ENCODE measurements at places on chromosomes 7 and 10.

DNA sequence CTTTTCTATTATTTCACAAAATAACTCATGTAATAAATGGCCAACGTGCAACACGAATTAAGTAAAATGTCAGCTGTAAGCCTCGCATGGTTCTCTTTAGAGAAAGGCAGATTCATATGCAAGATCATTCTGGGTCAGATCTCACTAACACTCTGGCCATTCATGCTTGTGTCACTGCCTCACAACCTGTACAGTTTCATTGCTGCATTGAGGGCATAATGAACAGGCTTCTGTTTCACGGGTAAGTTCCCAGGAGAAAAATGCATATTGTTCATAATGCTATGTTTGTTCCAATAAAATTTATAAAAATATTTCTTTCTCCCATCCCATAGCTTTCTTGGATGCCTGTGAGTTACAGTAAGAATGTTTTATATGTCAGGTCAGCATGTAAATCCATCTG is 734.0 kb upstream of the ANKRD30A start:
- DNase-seq, result no peak

- peak; percentile 79 for DNase-seq
Observed at GRCh38 chr10:22714479-22715289, at the start of gene PIP4K2A. PIP4K2A (minus strand) TSS chr10:22714578; CDS start chr10:22714326, 252 bp downstream.

DNA sequence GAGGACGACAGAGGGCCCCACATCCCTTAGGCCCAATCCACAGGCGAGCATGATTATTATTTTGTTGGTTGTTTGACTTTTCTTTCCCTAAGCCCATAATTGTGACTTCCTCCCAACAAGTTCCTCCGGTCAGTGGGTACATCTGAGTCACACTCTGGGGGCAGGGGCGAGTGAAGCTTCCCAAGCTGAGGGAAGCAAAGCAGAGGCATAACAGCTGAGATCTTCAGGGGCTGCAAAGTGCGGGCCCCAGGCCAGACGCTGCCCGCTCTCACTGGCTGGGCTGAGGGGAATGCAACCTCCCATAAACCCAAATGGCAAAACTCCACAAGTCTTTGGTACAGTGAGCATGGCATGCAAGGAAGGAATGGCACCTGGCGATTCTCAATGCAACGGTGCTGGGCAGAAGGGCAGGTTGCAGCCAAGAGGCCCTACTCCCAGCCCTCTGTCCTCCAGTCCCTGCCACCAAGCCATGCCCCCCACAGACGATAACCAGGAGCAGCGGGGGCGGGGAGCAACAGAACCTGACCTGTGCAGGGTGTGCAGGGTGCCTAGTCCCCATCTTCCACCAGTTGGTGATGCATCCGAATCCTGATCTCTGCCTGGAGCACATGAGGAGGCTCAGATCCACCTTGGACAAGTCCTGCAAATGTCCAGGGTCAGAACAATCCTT is 25.3 kb downstream of the TNS3 start:
- DNase-seq, result no peak

DNA sequence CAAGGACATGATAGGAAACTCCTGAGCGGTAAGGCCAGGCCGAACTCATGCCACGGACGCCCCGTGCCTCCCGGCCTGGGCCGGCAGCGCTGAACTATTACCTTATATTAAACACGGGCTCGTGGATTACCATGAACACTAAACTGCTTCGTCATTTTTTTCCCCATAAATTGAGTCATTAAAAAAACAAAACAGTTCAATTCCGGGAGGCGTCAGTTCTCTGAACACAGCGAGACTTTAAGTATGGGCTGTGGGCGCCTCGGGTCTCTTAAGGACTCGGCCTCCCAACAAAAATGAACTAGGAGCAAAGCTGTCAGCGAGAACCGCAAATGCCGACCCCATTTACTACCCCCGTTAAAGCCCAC is 519 bp downstream of the PITRM1 start:
- peak; percentile 64 for DNase-seq

- DNase-seq, result no peak
Observed at GRCh38 chr10:127302343-127302742, 106.0 kb upstream of the INSYN2A start.

- DNase-seq, result no peak
Observed at GRCh38 chr10:71945819-71946474, 18.2 kb upstream of the CHST3 start.

DNA sequence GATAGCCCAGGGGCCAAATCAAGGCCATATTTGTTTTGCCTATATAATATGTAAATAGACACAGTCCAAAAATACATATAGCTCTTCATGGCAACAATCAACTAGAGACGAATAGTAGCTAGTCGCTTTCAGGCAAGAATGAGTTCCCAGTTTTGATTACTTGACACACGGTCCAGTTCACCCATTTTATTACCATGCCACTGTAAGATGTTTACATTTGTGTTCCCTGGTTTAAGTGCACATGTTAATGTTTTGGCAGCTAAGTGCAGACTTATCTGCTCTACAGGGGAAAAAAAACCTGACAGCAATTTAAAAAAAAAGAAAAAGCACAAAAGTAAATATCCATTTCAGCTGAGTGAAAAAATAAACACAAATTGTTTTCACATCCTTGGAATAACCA is 213.1 kb downstream of the TPK1 start:
- no peak for DNase-seq

DNA sequence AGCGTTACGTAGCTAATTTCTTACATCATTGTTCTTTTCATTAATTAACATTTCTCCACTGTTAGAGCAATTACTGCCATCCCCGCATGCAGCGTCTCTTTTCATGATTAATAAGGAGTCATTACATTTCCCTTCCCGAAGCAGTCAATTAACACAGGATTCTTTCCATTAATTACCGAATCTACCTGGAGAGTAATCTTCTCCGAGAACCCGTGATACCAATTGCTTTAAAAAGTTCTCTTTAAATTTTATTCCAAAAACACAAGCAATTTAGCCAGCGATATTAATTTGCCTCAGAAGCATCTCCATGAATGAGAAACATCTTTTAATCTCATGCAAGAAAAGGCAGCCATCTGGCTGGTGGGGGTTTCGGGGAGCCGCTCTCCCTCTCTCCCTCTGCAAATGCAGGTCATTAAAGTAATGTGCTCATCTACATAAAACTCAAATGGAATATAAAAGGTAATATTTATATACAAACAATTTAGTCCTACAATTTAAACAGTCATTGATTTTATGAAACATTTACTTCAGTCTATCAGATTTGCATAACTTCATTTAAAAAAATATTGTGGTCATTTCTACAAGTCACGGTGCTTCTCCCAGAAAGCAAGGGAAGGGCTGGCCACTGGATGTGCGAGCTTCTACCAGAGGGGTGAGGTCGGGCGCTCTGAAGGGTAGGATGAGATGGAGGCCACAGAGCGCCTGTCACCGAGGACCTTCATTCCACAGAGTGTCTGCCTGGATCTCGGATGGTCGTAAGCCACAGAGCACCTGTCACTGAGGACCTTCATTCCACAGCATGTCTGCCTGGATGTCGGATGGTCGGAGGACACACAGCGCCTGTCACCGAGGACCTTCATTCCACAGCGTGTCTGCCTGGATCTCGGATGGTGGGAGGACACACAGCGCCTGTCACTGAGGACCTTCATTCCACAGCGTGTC is 145.0 kb downstream of the WDR37 start:
- DNase-seq, result no peak

DNA sequence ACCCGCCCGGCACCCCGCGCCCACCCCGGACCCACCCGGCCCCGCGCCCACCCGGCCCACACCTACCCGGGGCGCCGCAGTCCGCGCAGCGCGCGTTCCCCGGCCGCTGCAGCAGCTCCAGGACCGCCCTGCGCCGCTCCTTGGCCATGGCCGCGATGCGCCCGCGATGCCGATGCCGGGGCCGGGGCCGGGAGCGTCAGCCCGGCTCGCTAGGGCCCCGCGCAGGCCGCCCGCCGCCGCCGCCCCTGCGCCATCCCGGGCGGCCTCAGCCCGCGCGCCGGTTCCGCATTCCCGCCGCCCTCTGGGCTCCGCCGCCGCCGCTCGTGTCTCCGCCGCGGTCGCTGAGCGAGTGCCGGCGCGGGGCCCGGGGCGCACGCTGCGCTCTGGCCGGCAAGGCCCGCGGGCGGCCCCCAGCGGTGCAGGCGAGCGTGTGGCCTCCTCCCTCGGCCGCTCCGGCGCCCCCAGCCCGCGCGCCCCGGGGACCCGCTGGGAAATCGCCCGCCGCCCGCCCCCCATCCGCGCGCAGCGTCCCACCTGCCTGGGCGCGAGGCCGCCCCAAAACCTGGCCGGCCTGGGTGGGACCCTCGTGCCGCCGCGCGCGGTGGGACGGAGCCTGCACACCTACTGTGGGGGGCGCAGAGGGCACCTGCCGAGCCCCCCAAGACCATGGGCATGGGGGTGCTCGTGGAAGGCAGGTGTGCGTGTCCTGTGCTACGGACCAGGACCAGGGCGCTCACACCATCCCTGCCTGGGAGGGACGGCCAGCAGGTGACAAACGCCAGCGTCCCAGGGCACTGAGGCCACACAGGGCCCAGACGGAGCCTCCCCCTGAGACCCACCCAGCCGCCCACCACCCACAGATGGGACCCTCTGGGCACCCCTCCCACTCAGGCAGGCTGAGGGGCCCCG is at the start of gene ADAP1:
Gene ADAP1, minus strand, starts transcription at position 351 of the 909 bp plus-strand sequence. Its CDS starts 203 bp downstream, at position 148.
- no peak for DNase-seq

GRCh38 chr7:16416289-16417282 is 4.8 kb downstream of the CRPPA start:
- no peak for DNase-seq

GRCh38 chr10:31959461-31960173 is 31.0 kb upstream of the ARHGAP12 start:
- DNase-seq, result no peak

DNA sequence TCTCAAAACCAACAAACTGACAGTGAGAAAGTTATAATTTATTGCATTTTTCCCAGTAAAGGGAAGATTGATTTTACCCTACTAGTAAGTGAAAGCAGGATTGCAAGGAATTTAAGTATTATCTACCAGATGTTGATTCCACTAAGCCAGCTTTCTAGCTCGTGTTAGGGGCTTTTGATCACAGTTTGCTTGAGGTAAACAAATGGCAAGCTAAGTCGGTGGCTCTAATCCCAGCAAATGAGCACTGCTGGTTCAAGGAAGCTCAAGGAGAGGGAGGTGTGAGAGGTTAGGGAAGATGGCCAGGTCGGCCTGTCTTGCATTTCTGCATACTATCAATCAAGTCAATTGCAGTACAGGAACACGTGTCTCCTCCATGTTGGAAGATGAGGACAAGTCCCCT is 448.7 kb upstream of the POM121L12 start:
- no peak for DNase-seq

DNA sequence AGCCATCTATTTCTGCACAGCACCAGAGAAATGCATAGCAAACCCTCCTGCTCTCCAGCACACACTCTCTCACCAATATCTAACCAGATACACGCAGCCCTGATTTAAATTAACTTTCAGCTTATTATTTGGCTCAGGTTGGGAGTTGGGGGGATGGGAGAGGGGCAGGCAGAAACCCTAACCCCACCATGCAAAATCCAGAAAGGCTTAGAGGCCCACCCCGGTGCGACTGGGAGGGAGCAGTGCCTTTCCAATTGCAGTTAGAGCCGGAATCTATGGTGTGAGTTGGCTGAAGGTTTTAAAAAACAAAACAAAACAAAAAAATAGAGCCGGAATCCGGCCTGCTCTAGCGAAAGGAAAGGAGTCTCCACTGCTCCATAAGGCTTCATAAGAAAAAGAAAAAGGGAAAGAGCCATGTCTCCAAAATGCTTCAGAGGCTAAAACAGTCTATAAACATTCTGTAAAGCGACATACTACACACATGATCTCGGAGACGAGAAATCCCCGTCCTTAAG is 2.9 kb downstream of the IGF2BP3 start:
- DNase-seq, result no peak

DNA sequence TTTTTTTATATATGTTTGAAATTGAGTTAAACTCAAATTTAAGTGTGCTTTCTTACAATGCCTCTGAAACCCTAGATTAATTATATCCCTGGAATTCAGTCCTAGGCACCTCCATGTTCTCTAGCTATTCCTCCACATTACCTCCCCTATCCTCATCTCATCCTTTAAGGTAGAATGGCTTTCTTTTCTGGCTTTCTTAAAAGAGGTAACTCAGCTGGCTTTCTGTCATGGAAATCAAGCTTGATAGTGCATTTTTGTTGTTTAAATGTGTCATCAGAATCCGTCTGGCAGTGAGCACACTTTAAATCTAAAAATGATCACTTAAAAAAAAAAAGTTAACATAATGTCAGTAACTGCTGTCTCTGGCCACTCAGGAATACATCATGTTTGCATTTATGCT is 42.2 kb downstream of the AHR start:
- DNase-seq, result no peak

DNA sequence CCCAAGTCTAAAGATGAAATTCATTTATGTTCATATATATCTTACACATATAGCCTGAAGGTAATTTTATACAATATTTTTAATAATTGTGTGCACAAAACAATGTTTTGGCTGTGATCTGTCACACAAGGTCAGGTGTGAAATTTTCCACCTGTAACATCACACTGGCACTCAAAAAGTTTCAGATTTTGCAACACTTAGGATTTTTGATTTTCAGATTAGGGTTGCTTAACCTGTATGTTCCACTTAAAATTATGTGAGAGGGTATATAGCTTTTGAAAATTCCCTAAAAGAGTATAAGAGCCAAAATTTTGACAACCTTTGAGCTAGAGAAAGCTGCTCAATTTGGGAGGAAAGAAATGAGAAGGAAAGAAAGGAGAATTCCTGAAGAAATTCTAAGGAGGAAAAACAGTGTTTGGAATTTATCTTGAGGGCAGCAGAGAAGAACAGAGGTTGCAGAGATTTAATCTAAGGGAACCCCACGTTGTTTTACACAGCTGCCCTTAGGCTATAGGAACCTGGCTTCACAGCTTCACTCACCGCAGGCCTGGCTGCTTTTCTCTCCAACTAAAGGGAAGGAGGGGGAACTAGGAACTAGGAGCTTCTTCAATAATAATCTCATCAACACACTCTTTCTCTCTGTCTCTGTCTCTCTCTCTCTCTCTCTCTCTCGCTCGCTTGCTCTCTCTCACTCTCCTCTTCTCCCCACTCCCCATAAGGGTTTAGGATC is 8.5 kb downstream of the VOPP1 start:
- no peak for DNase-seq

GRCh38 chr7:142583446-142583845 is 165.8 kb upstream of the PRSS1 start:
- no peak for DNase-seq

DNA sequence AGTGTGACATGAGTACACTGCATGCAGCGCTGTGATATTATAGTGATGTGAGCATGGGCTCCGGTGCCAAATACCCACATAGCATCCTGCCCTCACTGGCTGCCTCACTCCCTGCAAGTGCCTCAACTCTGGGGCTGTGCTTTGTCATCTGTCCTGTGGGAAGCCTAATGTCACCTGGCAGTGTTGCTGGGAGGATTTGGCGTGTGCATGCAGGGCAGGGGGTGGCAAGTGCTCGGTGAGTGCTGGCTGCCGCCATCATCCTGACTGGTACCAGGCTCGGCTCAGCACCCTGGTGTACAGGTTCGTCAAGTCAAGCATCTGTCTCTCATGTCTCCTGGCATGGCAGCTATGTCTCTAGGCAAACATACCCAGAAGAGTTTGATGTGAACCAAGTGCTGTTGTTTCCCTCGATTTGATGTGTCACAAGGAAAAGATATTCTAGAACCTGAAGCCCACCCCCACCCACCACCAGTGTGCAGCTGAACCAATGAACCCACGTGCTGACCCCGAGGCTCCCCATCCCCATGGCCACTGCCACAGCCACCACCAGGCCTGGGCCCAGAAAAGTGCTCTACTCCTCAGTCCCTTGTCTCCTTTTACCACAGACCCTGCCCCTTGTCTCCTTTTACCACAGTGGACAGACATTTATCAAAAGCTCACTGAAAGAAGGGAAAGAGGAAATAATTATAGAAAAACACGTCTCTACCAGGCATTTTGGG is 135.8 kb downstream of the MAPK8 start:
- DNase-seq, result no peak

GRCh38 chr10:30092151-30092790 is 32.9 kb upstream of the JCAD start:
- no peak for DNase-seq
